ENCODE measurements at places on chromosomes 7 and 10.

DNA sequence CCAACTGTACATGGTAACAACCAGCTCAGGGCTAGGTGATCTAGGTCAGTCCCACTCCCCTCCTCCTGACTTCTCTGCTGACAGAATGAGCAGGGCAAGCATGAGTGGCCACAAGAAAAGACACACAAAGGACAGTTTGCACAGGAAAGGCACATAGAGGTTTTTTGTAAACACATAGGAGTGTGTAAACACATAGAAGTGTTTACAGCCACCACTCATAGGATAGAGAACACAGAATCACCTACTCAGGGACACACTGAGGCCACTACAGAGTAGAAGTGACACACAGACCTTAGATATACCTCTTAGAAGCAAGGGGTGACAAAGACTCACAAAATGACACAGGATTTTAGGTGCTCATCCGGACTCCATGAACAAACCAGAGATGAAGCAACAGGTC is 19.0 kb downstream of the NUDCD3 start:
- no peak for DNase-seq

DNA sequence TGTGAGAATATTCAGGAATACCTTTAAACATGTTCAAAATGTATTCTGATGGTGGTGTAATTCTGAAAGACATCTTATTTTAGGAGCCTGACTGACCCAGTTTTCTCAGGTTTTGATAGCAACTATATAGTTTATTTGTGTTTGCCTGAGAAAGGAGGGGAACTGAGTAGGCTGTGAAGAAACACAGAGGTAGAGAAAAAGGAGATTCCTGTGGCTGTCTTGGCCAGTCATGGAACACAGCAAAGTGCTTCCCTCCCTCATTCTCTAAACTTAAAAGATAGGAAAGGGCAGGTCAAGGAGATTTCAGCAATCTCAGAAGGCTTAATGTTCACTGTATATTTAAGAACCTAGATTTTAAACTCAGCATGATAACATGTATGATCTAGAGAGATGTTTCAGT is 43.5 kb downstream of the ZMYND11 start:
- DNase-seq = no peak

- DNase-seq = peak; percentile 18
Measured at GRCh38 chr10:86099542-86100334, 266.9 kb downstream of the GRID1 start.

GRCh38 chr7:101386558-101387231 is 24.0 kb downstream of the COL26A1 start:
- DNase-seq = peak; percentile 94

DNA sequence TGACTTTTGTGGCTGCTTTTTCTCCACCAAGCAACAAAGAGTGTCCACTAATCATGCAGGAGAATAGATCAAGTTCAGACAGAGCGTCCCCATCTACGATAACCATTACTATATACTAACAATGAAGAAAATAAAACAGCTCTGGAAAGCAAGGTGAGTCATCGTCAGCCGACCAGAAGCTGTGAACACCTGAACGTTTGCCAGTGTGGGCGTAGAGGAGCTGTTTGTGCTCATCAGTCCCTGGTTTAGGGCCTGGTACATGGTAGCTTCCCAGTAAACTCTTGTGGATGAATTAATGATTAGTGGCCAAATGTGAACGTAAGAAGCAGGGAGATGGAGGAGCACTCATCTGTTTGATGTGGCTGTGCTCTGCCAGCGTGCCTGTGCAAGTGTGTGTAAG is 180.7 kb downstream of the EVX1 start:
- DNase-seq = no peak

GRCh38 chr7:73742753-73743641 is 4.4 kb upstream of the ABHD11 start:
- DNase-seq = peak; percentile 56

- DNase-seq = no peak
Measured at GRCh38 chr7:139773371-139773770, 4.4 kb downstream of the HIPK2 start.

GRCh38 chr10:72692994-72693781 is 1.2 kb downstream of the MCU start:
- no peak for DNase-seq

DNA sequence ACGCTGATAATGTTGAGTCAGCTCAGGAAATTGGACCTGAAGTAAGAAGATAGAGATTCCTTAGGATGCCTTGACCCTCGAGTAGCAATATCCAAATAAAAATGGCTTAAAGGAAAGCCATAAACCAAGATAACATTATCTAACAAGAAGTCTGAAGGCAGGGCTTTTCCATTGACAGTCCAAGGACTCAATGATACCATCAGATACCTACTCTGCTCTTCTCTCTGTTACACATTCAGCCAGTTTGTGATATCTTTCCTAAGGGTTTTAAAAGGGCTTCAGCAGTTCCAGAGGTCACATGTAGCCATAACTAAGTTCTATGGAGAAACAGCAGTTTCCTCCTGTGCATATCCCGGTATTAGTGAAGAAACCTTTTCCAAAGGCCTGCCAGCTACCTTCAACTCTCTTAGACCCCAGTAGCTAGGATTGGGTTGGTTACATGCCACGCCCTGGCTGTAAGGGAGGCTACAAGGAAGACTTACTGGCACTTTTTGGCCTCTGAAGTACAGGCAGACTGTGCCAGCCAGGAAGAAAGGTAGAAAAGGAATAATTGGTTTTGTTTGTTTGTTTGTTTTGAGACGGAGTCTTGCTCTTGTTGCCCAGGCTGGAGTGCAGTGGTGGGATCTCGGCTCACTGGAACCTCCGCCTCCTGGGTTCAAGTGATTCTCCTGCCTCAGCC is 10.6 kb downstream of the SHLD2 start:
- DNase-seq = no peak

- DNase-seq = no peak
Measured at GRCh38 chr10:122237331-122237990, 33.6 kb upstream of the BTBD16 start.

GRCh38 chr7:129434675-129435318 is 565 bp downstream of the STRIP2 start:
- DNase-seq = peak; percentile 26

- DNase-seq = no peak
Measured at GRCh38 chr7:88599528-88599927, 160.0 kb upstream of the ZNF804B start.

GRCh38 chr7:105978035-105978434 is 15.0 kb downstream of the CDHR3 start:
- no peak for DNase-seq

- peak; percentile 6 for DNase-seq
Measured at GRCh38 chr7:123241809-123242208, 42.0 kb upstream of the SLC13A1 start.
